Common myeloid progenitor, CD34-positive (primary cell): ENCODE measurements at places on chromosomes 2 and 18.

- H3K36me3 ChIP-seq, result no peaks in the 10 kb centered on the region
- no peak for DNase-seq
- no peaks in the 10 kb centered on the region for H3K4me1 ChIP-seq
- no peak overlapping the region for H3K27ac ChIP-seq
Observed at GRCh38 chr18:67961701-67962440, 445.4 kb upstream of the DSEL start.

DNA sequence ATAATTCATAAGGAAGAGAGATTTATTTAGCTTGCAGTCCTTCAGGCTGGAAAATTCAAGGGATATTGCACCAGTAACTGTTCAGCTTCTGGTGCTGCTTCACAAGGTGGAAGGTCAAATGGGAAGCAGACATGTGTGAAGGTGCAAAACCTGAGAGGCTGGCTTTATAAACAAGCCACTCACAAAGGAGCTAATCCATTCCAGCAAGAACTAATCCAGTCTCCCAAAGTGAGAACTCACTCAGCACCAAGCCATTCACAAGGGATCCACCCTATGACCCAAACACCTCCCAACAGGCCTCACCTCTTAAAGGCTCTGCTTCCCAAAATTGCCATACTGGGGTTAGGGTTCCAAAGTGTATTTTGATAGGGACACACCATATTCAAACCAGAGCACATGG lies 1018.4 kb upstream of the ACVR2A start:
- no peaks in the 10 kb centered on the region for H3K4me1 ChIP-seq
- no peak overlapping the region for H3K4me3 ChIP-seq
- no peak for DNase-seq
- H3K27me3 ChIP-seq, result no peaks in the 10 kb centered on the region
- no peaks in the 10 kb centered on the region for H3K36me3 ChIP-seq

GRCh38 chr18:26185267-26185666 lies 41.0 kb upstream of the TAF4B start:
- DNase-seq, result peak; percentile 13
- no peaks in the 10 kb centered on the region for H3K4me1 ChIP-seq
- no peak overlapping the region for H3K27ac ChIP-seq
- no peaks in the 10 kb centered on the region for H3K27me3 ChIP-seq

DNA sequence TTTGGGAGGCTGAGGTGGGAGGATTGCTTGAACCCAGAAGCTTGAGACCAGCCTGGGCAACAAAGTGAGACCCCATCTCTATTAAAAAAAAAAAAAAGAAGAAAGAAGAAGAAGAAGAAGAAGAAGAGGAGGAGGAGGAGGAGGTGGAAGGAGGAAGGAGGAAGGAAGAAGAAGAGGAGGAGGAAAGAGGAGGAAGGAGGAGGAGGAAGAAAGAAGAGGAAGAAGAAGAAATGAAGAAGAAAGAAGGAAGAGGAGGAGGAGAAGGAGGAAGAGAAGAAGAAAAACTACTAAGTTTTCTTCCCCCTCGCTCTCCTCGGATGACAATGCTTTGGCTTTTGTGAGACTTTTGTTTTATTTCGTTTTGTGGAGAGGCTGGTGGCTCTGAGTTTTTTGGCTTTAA lies 30.1 kb upstream of the EFHD1 start:
- DNase-seq, result no peak
- no peaks in the 10 kb centered on the region for H3K36me3 ChIP-seq

GRCh38 chr2:234481301-234481700 lies 15.6 kb downstream of the ARL4C start:
- H3K4me1 ChIP-seq, result peaks cover 34% of the 10 kb centered on the region
- peaks cover 6% of the 10 kb centered on the region for H3K27me3 ChIP-seq
- no peak overlapping the region for H3K27ac ChIP-seq
- no peak overlapping the region for H3K4me3 ChIP-seq
